ENCODE measurements at places on chromosomes 16 and 17. TPM values are rescaled to one million over a fixed set of nuclear protein-coding genes. Genes with fewer than 3 reads are reported as not detected.

FNDC8 gene
- total RNA-seq: not detected

HOXB8 gene
- total RNA-seq: not detected

KRT33B gene
- 0.47 TPM for total RNA-seq

RNF157 gene
- not detected for total RNA-seq

ABCA6 gene
- 0.04 TPM for total RNA-seq

TLCD2 gene
- total RNA-seq: 0.99 TPM

DOC2B gene
- total RNA-seq: not detected

ABCC3 gene
- total RNA-seq: 13.7 TPM

RBFOX1 gene
- total RNA-seq: not detected

PRAC1 gene
- not detected for total RNA-seq

CNGB1 gene
- 2.7 TPM for total RNA-seq

ADCY9 gene
- 7.4 TPM for total RNA-seq

HBQ1 gene
- total RNA-seq: 2.2 TPM

CLEC18A gene
- 0.08 TPM for total RNA-seq

SLC13A2 gene
- total RNA-seq: not detected

CACNG5 gene
- not detected for total RNA-seq

FOXL1 gene
- total RNA-seq: 6.0 TPM

FBXW10 gene
- total RNA-seq: not detected

KANSL1 gene
- 30.8 TPM for total RNA-seq

RNF112 gene
- total RNA-seq: 1.0 TPM

RHBDF1 gene
- 15.0 TPM for total RNA-seq

CHMP6 gene
- 26.8 TPM for total RNA-seq

PSMD11 gene
- 72.6 TPM for total RNA-seq

WNT3 gene
- total RNA-seq: 0.19 TPM

SHBG gene
- not detected for total RNA-seq

LGALS9 gene
- not detected for total RNA-seq

HCRT gene
- not detected for total RNA-seq

KRTAP4-3 gene
- not detected for total RNA-seq

ANTKMT gene
- 70.2 TPM for total RNA-seq

KRTAP9-8 gene
- not detected for total RNA-seq

LYZL6 gene
- not detected for total RNA-seq

PCTP gene
- total RNA-seq: 24.1 TPM

PRKAR1A gene
- 109 TPM for total RNA-seq

SYT17 gene
- total RNA-seq: not detected

CDYL2 gene
- total RNA-seq: 2.4 TPM

MFAP4 gene
- not detected for total RNA-seq

MAP2K6 gene
- total RNA-seq: 0.08 TPM

FBXL19 gene
- 29.6 TPM for total RNA-seq

Data from hair follicular keratinocyte (primary cell).